Bronchus fibroblast of lung (primary cell): ENCODE measurements at places on chromosomes 11 and 22. TPM values are rescaled to one million over a fixed set of nuclear protein-coding genes. Genes with fewer than 3 reads are reported as not detected.

TRIM6 gene
- 3.7 TPM in 2 replicates for total RNA-seq

OR52A1 gene
- not detected in 2 replicates for total RNA-seq

PDGFD gene
- total RNA-seq: 1.2 and 1.8 TPM in 2 replicates

PRSS23 gene
- total RNA-seq: 93.8 TPM in 2 replicates

TRIM29 gene
- total RNA-seq: not detected in 2 replicates

SMC1B gene
- total RNA-seq: not detected in 2 replicates

IFITM10 gene
- total RNA-seq: under 0.01 TPM in 1 of 2 replicates, not detected in the other

OR5AN1 gene
- not detected in 2 replicates for total RNA-seq

RAG1 gene
- 0.30 and 0.50 TPM in 2 replicates for total RNA-seq
